ENCODE measurements at places on chromosomes 4 and X.

GRCh38 chr4:151624626-151625565, 135.9 kb downstream of the GATB start:
- DNase-seq: no peak

- DNase-seq: no peak
Observed at GRCh38 chr4:80471756-80472155, 136.2 kb downstream of the CFAP299 start.

DNA sequence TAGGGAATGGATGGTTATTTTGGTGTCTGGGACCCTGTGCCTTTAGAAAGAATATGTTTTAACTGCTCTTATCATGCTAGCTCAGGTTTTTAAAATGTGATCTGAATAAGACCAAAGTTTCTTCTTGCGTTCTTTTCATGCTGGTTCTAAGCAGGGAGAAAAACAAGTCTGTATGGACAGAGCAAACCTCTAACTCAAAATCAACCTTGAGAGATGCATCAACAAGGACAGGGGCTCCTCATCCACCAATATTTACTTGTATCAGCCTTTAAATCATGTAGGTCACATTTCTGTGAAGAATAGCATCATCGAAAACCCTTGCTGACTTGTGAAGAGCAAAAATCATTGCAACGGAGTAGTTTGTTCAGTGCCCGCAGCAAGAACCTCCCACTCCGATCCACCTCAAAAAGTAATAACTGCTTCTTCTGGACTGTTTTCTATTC, 1.2 kb downstream of the ATP10D start:
- no peak for DNase-seq

GRCh38 chrX:119516157-119516702, 48.0 kb downstream of the SLC25A5 start:
- DNase-seq: peak; percentile 78

GRCh38 chr4:32744211-32744610, 2024.0 kb downstream of the PCDH7 start:
- no peak for DNase-seq

GRCh38 chr4:2292646-2293108, 30.8 kb upstream of the MXD4 start:
- no peak for DNase-seq

DNA sequence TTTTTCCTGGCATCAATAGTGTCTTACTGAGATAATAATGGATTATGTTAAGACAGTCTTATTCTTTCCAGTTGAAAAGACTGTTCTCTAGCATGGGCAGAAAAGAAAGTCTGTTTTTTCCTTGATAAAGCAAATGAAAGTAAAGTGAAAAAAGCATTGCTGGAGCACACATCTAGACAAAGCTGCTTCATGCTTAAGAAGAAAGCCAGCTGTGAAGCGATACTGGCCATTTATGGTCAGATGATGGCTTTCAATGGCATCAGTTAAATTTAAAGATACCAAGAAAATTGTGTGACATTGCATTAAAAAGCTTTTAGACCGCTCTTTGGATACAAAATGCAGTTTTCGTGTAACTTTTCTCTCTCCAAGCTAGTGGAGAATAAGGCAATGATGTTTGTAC, 242.1 kb upstream of the TRAM1L1 start:
- DNase-seq: no peak

GRCh38 chrX:103446665-103447302, 70.4 kb downstream of the BEX3 start:
- DNase-seq: no peak

DNA sequence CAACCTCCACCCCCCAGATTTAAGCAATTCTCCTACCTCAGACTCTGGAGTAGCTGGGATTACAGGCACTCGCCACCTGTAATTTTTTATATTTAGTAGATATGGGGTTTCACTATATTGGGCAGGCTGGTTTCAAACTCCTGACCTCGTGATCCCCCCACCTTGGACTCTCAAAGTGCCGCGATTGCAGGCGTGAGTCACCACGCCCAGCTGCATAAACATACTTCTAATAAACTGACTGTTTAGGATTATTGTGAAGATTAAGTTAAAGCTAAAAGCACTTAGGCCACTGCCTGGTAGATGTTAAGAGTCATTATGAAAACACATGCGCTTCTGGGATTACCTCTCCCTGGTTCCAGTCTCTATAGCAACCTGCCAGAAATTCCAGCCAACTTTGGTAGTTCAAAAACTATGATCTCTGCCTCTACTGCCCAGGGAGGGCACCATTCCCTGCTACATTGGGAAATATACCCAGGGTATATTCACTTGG, 30.2 kb upstream of the GRIA3 start:
- DNase-seq: no peak

- no peak for DNase-seq
Observed at GRCh38 chr4:120085705-120086104, 19.1 kb upstream of the MAD2L1 start.

DNA sequence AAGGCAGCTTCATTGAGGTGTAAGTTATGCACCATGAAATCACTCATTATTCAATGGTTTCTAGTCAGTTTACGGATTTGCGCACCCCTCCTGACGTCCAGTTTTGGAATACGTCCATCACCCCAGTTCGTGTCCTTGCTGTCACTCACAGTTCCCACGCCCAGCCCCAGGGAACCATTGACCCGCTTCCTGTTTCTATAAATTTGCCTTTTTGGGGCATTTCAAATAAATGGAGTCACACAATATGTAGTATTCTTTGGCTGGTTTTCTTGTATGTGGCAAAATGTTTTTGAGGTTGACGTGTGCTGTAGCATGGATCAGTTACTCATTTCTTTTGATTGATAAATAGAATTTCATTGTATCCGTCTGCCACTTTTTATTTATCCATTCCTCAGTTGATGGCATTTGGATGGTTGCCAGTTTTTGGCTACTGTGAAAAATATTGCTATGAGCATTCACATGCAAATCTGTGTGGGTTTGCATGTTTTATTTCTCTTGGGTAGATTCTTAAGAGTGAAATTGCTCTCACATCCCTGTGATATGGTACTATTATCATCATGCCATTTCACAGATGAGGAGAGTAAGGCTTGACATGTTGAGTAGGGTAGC, 18.4 kb upstream of the SORCS2 start:
- DNase-seq: no peak

GRCh38 chr4:38832624-38833528, 23.7 kb downstream of the TLR6 start:
- DNase-seq: no peak

All from NB4 (cell line).